ENCODE measurements at places on chromosomes 13 and 19.
A peak's percentile ranks its signal among the peaks of the same experiment; 100 is the strongest.

DNA sequence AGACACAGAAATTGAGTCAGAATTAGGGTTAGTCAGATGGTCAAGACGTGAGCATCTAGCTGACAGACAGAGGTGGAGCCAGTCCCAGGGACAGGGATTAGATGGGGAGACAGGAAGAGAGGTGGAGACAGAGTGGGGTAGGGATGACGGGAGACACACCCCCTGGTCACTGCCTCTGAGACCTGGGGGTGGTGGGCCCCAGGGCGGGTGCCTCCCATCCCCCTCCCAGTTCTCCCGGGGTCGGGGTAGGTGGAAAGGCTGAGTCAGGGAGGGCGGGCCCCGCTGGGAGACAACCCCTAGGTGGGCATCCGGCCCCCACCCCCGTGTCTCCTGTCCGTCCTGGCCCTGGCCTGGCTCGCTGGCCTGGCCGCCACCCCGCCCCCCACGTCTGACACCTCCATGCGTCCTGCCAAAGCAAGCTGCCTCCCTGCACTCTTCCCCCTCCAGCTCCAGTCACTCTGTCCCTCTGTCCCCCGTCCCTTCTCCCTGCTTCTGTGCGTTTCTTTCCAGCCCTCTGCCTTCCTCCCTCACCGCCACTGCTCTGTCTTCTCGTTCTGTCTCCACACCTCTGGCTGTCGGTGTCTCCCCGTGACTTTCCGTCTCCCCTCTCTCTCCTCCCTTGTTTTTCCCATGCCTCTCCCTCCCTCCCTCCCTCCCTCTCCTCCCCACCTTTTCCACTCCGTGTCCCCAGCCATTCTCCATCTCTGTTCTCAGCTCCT, 15.1 kb downstream of the CCDC97 start:
- no peak for DNase-seq

DNA sequence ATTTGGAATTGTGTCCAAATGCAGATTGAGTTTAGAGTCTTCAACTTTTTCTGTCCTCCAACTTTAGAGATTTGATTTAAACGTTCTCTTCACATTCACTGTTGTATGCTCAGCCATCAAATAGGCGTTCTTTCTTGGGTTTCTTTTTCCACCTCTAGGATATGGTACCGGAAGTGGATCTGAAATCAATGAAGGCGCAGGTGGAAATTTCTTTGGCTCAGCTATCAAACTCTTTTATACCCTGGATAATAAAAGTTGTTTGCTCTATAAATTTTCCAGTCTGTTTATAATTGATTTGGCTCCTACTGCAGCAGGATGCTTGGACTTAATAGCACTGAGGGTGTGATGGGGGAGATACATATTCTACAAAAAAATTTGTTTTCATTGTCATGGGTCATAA, 1.6 kb downstream of the COG3 start:
- no peak for DNase-seq

- no peak for DNase-seq
Measured at GRCh38 chr13:83168590-83168989, 713.7 kb downstream of the SLITRK1 start.

GRCh38 chr19:50854636-50855410, at the start of gene KLK3:
TSS of gene KLK3 (plus strand) at chr19:50854915. CDS start at chr19:50854956, 41 bp downstream.
- no peak for DNase-seq

GRCh38 chr19:29596885-29597525, 9.1 kb upstream of the POP4 start:
- no peak for DNase-seq

GRCh38 chr19:31902821-31903220, 442.6 kb upstream of the ZNF507 start:
- no peak for DNase-seq

DNA sequence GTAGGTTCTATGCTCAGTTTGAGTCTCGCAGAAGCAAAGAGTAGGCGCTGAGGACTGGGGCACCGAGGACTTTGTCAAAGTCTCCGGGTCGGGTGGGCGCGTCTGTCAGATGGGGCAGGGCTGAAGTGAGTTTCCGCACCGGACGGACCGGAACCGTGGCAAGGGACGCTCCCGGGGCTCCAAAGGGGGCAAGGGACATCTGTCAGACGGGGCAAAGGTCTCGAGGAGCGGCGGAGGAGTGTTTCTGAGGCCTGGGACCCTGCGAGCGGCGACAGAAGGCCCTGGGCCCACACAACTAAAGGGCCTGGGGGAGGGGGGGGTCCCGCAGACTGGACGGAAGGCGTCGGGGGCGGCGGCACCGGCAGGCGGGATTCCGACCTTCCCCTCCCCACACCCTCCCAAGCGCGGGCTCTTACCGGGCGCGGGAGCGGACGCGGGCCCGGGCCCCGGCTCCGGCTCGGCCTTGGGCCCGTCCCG, 13.3 kb upstream of the AKAP8L start:
- peak; percentile 37 for DNase-seq

DNA sequence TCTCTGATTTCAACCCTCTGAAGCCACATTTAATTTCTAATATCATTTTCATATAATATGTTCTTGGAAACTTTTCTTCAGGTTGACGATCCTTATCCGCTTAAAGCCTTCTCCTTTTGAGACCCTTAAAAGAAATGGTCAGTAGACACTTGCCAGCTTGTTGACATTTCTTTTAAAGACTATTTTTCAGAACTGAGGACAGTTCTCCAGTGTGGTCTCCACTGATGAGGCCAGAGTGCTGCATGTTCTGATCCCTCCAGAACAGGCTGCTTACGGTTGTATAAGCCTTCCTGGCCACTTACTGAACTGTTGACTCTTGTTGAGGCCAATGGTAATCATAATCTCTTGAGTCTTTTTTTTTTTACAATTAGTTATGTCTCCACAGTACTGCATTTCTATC, 477.3 kb downstream of the FGF9 start:
- DNase-seq = no peak

GRCh38 chr19:54317965-54318240, 4.9 kb upstream of the LILRA5 start:
- DNase-seq = no peak

DNA sequence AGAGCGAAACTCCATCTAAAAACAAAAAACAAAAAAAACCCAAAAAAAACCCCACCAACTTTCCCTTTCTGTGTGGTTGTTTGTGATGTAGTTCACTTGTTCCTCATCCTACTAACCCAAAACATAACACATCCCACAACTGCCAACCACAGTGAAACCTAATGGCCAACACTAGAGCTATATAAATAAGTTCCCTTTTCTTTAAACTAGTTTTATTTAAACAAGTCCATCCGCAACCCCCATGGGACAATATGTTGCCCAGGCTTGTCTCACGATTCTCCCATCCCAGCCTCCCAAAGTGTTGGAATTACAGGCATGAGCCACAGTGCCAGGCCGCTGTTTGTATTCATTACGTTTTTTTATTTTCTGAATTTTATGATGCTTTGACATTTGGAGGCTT, 71.2 kb upstream of the ADGRE5 start:
- DNase-seq = peak; percentile 41

DNA sequence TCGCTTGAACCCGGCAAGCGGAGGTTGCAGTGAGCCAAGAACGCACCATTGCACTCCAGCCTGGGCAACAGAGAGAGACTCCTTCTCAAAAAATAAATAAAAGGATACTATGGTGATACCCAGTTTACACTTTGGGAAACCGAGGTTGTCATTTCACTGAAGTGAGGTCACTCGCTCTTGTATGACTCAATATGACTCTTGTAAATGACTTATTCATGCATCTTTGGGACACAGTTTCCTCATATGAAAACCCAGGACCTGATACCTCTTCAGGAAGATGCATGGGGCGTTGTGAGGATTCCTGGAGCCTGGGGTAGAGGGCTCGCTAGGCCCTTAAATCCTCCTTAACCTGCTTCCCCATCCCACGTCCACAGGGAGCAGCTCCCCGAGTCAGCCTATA, 4.5 kb downstream of the PSMD8 start:
- no peak for DNase-seq

- DNase-seq = no peak
Measured at GRCh38 chr13:27079421-27079958, 92.1 kb downstream of the USP12 start.

- no peak for DNase-seq
Measured at GRCh38 chr13:112057736-112058518, 9.0 kb upstream of the SOX1 start.

GRCh38 chr19:50222691-50223438, 19.4 kb downstream of the MYH14 start:
- DNase-seq = no peak

DNA sequence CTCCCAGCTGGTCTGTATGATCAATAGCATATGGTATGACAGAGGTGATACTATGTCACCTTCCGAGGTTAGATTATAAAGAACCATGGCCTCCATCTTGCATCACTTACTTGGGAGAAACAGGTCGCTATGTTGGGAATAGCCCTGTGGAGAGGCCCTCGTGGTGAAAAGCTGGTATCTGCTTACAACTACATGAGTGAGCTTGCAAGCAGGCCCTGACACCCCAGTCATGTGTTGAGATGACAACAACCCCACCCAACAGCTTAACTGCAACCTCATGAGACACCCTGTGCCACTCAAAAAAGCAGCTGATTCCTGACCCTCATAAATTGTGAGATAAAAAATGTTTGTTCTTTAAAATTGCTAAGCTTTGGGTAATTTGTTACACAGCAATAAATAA, 18.8 kb downstream of the MTRF1 start:
- DNase-seq = no peak

GRCh38 chr13:26095846-26096610, 44.2 kb upstream of the SHISA2 start:
- no peak for DNase-seq

DNA sequence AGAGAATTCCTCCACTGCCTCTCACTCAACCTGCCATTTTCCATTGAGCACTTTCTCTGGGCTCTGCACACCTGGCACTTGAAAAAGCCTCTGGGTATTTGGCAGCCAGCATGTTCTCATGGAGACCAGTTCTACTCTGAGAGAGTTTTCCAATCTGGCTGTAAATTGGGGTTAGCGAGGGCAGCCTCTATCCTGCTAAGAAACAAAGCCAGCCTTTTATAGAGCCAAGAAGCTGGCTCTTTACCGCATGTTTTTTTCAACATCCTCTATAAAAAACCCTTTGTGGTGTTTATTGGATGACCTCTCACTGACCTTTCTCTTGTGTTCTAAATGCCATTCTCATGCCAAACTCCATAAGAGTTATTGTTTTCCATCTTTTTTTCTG, 52.6 kb upstream of the RCBTB2 start:
- DNase-seq = no peak

- DNase-seq = no peak
Measured at GRCh38 chr13:52091473-52091872, 37.4 kb downstream of the NEK5 start.

DNA sequence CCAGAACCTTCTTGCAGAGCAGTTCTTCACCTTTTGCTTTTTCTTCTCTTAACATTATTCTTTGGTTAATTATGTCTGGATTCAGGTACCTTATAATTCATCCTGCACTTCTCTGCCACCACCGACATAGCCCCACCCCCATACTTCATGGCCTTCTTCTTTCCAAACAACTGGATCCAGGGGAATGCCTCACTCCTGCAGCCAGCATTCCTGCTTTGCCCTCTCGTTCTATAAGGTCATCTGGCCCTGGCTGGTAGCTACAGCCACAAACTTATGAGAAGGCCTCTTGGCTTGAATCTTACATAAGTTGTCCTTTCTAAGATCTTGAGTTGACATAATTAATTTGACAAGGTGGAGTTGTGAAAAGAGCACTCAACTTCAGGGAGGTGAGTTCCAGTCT, 84.1 kb upstream of the FRY start:
- DNase-seq = no peak

GRCh38 chr13:52864941-52865340, 16.5 kb upstream of the PCDH8 start:
- DNase-seq = no peak

- DNase-seq = no peak
Measured at GRCh38 chr19:48396824-48397176, 3.3 kb downstream of the GRIN2D start.

GRCh38 chr19:13847407-13848339, 29.3 kb upstream of the NANOS3 start:
- peak; percentile 81 for DNase-seq

DNA sequence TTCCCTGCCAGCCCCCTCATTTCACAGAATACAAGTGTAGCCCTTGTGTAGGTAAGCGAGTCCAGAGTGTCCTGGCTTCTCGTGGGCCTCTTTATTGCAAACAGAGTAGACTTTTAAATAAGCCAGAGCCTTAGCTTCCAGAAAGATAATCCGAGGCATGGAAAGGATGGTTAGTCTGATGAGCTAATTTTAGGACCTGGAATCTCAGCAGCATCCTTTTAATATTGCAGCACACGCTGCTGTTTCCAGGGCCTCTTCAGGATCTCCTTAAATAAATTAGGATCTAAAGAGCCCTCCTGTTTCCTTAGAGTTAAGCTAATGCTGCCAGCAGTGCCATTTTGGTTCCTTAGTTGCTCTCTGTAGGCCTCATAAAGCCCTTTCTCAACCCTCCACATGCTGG, 99.2 kb downstream of the RFC3 start:
- no peak for DNase-seq

GRCh38 chr19:42335374-42335936, 10.0 kb downstream of the MEGF8 start:
- no peak for DNase-seq

DNA sequence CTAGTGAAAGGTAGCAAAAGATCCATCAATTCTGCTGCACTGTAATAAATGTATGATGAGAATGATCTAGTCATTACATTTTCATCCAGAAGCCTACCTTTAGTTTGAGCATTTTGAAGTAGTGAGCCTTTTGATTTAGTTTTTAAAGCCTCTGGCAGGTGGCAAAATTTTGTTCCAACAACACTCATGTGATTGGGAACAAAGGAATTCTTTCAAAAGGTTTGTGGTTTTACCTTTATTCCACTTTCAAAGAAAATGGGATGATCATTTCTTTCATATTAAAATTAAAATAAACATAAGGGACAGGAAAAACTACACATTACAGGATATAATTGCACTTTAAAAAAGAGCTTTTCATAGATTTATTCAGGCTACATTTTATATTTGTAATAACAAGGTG, 260.2 kb downstream of the DACH1 start:
- no peak for DNase-seq

GRCh38 chr13:112648966-112649690, 40.7 kb upstream of the ATP11A start:
- no peak for DNase-seq

- DNase-seq = no peak
Measured at GRCh38 chr19:51001515-51001914, at the start of gene KLK8. TSS of gene KLK8 (minus strand) at chr19:51001604. CDS start at chr19:51001167, 437 bp downstream.
